ENCODE measurements at places on chromosomes 2 and 18. TPM values are rescaled to one million over a fixed set of nuclear protein-coding genes. Genes with fewer than 3 reads are reported as not detected.

C2orf81 gene
- total RNA-seq = 4.2 TPM

LYG1 gene
- total RNA-seq = 1.2 TPM

HOXD9 gene
- 21.4 TPM for total RNA-seq

DNA sequence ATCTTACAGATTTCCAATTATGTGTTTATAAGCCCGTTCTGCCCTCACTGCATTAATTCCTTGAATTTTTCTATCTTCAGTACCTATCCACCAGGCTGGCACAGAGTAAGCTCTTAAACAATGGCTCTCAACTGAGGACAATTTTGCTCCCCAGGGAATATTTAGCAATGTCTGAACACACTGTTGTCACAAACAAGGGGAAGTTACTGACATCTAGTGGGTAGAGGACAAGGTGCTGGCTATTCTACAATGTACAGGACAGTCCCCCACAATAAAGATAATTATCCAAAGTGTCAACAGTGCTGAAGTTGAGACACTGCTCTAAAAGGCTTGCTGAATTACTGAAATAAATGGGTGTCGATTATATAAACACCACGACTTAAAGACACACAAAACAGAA, 5.0 kb downstream of the NDUFS1 start:
- no peak overlapping the region for H3K4me3 ChIP-seq
- DNase-seq = no peak
- no peak overlapping the region for H3K27ac ChIP-seq
- H3K27me3 ChIP-seq = no peaks in the 10 kb centered on the region

DNA sequence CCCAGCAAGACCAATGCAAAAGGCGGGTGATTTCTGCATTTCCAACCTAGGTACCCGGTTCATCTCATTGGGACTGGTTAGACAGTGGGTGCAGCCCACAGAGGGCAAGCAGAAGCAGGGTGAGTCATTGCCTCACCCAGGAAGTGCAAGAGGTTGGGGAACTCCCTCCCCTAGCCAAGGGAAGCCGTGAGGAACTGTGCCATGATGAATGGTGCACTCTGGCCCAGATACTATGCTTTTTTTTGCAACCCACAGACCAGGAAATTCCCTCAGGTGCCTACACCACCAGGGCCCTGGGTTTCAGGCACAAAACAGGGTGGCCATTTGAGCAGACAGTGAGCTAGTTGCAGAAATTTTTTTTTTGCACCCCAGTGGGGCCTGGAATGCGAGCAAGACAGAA, 662.6 kb upstream of the ACVR2A start:
- H3K27me3 ChIP-seq = no peaks in the 10 kb centered on the region
- no peak for DNase-seq
- H3K4me3 ChIP-seq = no peak overlapping the region

DNA sequence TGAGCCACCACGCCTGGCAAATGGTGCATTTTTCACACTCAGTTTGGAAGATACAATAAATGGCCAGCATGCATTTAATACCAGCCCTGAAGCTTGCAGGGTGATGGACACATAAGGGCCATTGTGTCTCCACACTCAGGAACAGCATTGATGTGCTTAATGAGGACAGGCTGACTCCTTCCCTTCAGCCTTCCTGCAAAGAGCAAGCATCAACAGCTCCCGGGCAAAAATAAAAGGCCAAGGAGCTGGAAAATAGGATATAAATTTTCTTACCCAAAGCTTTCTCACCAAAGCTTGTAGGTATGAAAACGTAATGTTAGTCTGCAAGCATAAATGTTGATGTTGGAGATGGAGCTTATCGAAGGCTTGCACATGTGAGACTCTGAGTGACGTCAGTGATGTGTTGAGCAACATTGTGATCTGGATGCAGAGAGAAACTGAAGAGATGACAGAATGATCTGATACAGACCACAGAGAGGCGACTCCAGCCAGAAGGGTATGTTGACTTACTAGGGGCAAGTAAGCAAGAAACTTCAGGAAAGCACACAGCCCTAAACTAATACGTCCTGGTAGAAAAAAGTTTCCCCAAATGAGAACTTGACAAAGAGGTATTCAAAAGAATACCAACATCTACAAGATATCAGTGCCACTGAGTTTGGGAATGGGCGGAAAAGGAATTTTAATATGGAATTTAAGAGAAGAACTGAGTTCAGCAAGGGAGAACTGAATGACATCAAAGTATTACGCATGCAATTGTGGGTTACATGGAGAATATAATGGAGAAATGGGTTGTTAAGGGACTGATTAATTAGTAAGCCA, 256.5 kb downstream of the TGIF1 start:
- H3K36me3 ChIP-seq = no peaks in the 10 kb centered on the region
- no peak overlapping the region for H3K4me3 ChIP-seq
- no peak overlapping the region for H3K27ac ChIP-seq
- H3K4me1 ChIP-seq = peaks cover 8% of the 10 kb centered on the region
- no peak for DNase-seq
